ENCODE measurements at places on chromosomes 6 and 20. TPM values are rescaled to one million over a fixed set of nuclear protein-coding genes. Genes with fewer than 3 reads are reported as not detected.

The HLA-DQA1 gene
- total RNA-seq, result not detected

The SPAG4 gene
- total RNA-seq, result 4.5 TPM

The CCN5 gene
- 38.0 TPM for total RNA-seq

The VSX1 gene
- 1.6 TPM for total RNA-seq

The REPS1 gene
- total RNA-seq, result 21.9 TPM

The PSORS1C2 gene
- not detected for total RNA-seq

The OR2J1 gene
- not detected for total RNA-seq

The RAET1L gene
- 0.47 TPM for total RNA-seq

The PXDC1 gene
- total RNA-seq, result 21.4 TPM

The SOX4 gene
- 7.6 TPM for total RNA-seq
